Right cardiac atrium (tissue), 5 donors: ENCODE measurements at places on chromosomes 5 and 9. TPM values are rescaled to one million over a fixed set of nuclear protein-coding genes. Genes with fewer than 3 reads are reported as not detected.

The WDR31 gene
- 5.4 TPM for polyA plus RNA-seq

The ADAMTS6 gene
- polyA plus RNA-seq, result 0.29 TPM

The STRBP gene
- 9.8 TPM for polyA plus RNA-seq

The CYLC2 gene
- not detected for polyA plus RNA-seq

The GARIN3 gene
- polyA plus RNA-seq, result not detected

The WDR38 gene
- polyA plus RNA-seq, result 0.09 TPM
